IPS-NIHi11 (cell line): ENCODE measurements at places on chromosomes 1 and 21.

- peak; percentile 27 for DNase-seq
These were observed 22.5 kb downstream of the RHBDL2 start for GRCh38 chr1:38919130-38919529.

DNA sequence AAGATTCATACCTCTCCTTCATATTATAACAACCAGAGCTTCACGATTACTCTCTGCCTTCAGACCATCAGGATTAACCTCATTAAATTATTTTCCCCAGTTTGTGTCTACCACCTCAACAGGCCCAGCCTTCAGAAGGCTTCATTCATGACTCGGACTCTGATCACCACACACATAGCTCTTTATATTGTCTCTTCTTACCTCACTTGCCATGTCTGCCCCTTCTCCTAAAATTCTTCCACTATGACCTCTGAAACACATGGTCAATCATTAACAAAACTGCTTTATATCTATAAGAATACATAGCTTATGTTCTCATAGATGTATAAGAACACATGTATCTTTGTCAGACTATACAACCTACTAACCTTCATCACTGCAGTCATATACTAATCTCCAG lies 79.8 kb downstream of the USP1 start:
- no peak for DNase-seq

- no peak for DNase-seq
These were observed at the start of gene ACKR1 for GRCh38 chr1:159204161-159205141. Gene ACKR1, plus strand, starts transcription at chr1:159204875. Its CDS starts 85 bp downstream, at chr1:159204960.

- no peak for DNase-seq
These were observed 339.8 kb downstream of the OMA1 start for GRCh38 chr1:58206749-58207148.

GRCh38 chr1:56002231-56002630 lies 577.1 kb downstream of the PLPP3 start:
- DNase-seq = no peak

DNA sequence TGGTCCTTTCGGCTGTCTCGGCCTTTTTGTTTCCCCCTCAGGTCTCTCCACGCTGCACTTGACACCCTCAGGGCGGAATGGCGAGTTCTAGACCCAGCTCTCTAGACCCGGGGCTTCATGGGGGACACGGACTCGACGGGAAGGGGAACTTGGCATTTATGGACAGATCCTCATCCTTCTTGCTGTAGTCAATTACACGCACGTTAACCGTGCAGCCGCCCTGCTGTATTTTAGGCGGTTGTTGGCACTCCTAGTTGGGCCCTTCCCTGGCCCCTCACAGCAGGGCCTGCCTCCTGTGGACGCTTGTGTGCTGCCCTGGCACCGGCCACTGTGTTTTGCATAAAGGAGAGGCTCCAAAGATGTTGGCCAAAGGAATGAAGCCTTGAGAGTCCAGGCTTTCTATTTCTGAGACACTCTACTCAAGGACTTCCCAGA lies 558 bp upstream of the BTG3 start:
- no peak for DNase-seq

- no peak for DNase-seq
These were observed 160.4 kb upstream of the AJAP1 start for GRCh38 chr1:4494027-4494426.

- no peak for DNase-seq
These were observed 78.1 kb downstream of the KCNJ15 start for GRCh38 chr21:38334866-38335265.
